ENCODE measurements at places on chromosomes 2 and 18.

GRCh38 chr2:202022755-202023154, 10.9 kb upstream of the FZD7 start:
- peak; percentile 45 for DNase-seq

- no peak for DNase-seq
Observed at GRCh38 chr2:216320852-216321251, 51.4 kb downstream of the MARCHF4 start.

GRCh38 chr2:224764565-224765236, 48.5 kb upstream of the CCDC195 start:
- no peak for DNase-seq

GRCh38 chr2:233882353-233882752, 14.2 kb upstream of the MSL3B start:
- no peak for DNase-seq

GRCh38 chr18:78984941-78985784, 5.5 kb downstream of the SALL3 start:
- DNase-seq, result peak; percentile 30

DNA sequence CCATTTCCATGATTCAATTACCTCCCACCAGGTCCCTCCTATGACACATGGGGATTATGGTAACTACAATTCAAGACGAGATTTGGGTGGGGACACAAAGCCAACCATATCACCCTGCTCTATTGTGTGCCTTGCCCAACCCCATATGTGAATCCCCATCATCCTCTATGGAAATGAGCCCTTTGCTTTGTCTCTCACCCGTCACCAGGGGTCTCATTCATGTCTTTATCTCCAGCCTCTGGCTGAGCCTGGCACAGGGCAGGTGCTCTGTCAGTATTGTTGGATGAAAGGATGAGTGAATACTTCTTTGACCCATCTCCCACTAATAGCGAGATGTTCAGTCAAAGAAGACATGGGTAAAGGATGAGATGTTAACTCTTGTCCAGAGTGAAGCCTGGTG, 116.6 kb upstream of the LGALSL start:
- DNase-seq, result no peak

GRCh38 chr2:134436706-134437105, 182.8 kb downstream of the MGAT5 start:
- peak; percentile 32 for DNase-seq

All from renal cortical epithelial cell (primary cell).